CD8-positive, alpha-beta T cell (primary cell): ENCODE measurements at places on chromosomes 1 and 21.

DNA sequence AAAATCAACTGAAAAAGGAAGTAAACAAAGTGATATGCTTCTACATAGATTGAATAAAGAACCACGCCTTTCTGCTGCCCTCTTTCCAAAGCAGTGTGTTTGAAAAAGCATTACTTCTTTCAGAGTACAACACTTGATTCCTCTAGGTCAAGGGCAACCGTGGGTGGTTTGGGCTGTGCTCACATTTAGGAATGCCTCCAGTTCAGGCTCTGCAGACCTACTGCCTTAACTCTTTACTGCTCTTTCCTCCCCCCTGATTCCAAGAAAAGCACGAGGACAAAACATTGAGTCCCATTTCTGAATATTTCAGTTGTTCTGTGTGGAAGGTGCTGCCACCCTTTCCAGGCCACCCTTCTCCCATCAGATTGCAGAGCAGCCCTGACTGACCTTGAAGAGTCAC, 45.2 kb downstream of the ADAMTS1 start:
- DNase-seq: no peak

DNA sequence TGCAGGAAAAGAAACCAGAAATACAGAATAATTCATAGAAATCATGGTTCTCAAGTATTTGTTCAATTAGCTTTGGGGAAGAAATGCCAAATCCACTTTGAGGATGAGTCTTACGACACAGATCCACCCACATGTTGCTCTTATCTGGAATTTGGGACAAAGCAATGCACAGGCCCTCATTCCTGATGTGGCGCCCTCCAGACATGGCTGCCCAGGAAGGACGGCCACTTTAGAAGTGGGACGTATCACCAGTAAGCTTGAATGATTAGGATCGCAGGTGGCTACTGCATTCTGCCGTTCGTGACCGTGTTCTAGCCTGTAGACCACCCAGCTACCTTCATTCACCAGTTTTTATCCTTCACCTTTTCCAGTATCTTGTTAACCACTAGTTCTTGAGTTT, 20.1 kb upstream of the NCMAP start:
- DNase-seq: no peak

DNA sequence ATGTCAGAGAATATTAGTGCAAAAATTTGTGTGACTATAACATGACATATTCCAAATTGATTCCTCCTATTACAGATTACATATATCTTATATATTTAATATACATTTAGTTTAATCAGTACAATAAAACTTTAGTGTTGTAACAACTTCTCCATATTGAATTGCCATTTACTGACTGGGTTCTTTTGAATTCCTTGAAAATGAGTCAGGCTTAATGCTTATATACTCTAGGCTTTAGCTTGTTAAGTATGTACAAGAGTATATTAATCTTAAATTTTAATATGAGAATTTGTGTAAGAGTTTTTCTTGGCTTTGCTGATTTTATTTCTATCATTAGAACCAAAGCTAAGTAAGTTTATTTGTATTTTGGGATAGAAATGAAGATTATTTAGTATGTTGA, 40.3 kb downstream of the XPR1 start:
- DNase-seq: no peak

GRCh38 chr1:164671323-164671965, 112.5 kb downstream of the PBX1 start:
- no peak for DNase-seq

- DNase-seq: no peak
Measured at GRCh38 chr1:191707288-191707687, 451.0 kb upstream of the RGS18 start.
